CD4-positive, alpha-beta memory T cell (primary cell): ENCODE measurements at places on chromosomes 1 and 21. TPM values are rescaled to one million over a fixed set of nuclear protein-coding genes. Genes with fewer than 3 reads are reported as not detected.

Gene CNN3
- total RNA-seq = 2.6 TPM

Gene DSTYK
- total RNA-seq = 16.4 TPM

Gene MSH4
- total RNA-seq = 0.87 TPM

Gene CAMK1G
- total RNA-seq = not detected

Gene GJB4
- not detected for total RNA-seq

Gene JAM2
- 0.67 TPM for total RNA-seq

Gene KRTAP15-1
- total RNA-seq = not detected

Gene EVA1C
- 17.1 TPM for total RNA-seq
